ENCODE measurements at places on chromosomes 1 and 21. TPM values are rescaled to one million over a fixed set of nuclear protein-coding genes. Genes with fewer than 3 reads are reported as not detected.

SPRR4 gene
- not detected for total RNA-seq

KCNT2 gene
- 0.41 TPM for total RNA-seq

AUNIP gene
- total RNA-seq = 12.2 TPM

INSRR gene
- total RNA-seq = not detected

SLC35F3 gene
- total RNA-seq = 19.1 TPM

OLIG1 gene
- 0.21 TPM for total RNA-seq

ABCA4 gene
- 1.5 TPM for total RNA-seq

TMPRSS15 gene
- total RNA-seq = not detected

NUF2 gene
- 26.1 TPM for total RNA-seq

LCE3E gene
- not detected for total RNA-seq

ZSWIM5 gene
- total RNA-seq = 7.9 TPM

All from Panc1 (cell line).